ENCODE measurements at places on chromosomes 3 and 15. TPM values are rescaled to one million over a fixed set of nuclear protein-coding genes. Genes with fewer than 3 reads are reported as not detected.

GRCh38 chr3:53630547-53630946 is 136.1 kb downstream of the CACNA1D start:
- H3K27ac ChIP-seq = no peak overlapping the region
- DNase-seq = no peak
- no peaks in the 10 kb centered on the region for H3K4me1 ChIP-seq
- no peaks in the 10 kb centered on the region for H3K36me3 ChIP-seq

KCNMB2 gene
- 0.17 TPM for total RNA-seq

FBXO40 gene
- not detected for total RNA-seq

CDC25A gene
- total RNA-seq = 1.0 TPM

Measured in fibroblast of lung (primary cell).